ENCODE measurements at places on chromosomes 7 and 10.

- no peak for DNase-seq
These were observed 247.4 kb downstream of the BAMBI start for GRCh38 chr10:28924717-28925116.

DNA sequence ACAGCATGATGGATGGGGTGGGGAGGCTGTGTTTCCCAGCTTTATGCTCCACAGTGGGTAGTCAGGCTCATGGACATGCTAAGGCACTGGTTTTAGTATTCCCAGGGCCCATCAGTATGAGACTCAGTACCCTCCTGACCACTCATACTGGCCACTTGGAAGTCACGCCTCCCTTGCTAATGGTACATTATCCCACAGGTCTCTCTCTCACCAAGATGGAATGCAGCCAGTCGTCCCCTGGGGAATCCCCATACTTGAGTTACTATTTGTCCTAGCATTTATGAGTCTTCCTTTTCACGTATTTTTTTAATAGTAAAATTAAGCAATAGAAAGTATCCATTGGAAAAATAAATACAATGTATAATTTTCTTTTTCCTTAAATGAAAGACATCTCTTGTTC lies 80.6 kb upstream of the TBX20 start:
- DNase-seq, result no peak

DNA sequence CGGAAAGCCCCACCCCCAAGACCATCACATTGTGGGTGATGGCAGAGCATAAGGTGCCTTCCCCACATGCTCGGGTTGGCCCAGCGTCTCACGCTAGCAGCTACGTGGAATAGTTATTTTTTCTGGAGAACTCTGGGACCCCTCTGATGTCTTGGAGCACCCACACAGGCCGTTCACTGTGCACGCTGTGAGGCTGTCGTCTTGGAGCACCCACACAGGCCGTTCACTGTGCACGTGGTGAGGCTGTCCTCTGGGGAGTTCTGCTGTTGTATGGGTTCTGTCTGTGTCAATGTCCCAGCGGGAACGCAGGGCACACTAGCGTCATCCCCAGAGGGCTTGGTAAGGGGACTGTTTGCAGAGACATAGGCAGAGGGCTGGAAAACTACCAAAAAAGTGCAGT lies 38.8 kb upstream of the FAM20C start:
- DNase-seq, result no peak

- DNase-seq, result peak; percentile 51
These were observed at the start of gene GDF2 for GRCh38 chr10:47322300-47323061. Gene GDF2 (plus strand): TSS chr10:47322454. CDS start chr10:47322669, 215 bp downstream.

DNA sequence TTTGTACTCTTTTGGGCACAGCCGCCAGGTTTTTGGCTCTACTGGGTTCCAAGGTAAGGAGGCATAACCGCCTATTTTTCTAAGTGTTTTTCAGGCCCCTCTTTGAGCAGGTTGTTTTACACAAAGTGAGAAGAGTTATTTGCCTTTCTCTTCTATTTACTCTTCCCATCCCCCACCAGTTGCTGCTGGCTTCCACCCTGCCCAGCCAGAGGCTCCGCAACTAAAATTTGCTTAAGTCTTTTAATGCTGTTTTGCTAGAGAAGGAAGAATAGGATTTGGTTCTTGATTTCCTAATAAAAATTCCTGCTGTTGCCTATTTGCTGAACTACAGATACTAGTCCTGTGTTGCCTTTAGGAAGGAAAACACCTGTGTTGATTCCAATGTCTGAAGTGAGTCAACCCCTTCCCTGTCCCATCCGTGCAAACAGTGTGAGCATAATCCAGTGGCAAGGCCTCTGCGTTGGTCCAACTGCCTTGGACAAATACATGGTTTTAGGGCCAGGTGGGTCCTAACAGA lies 1.9 kb downstream of the PLA2G12B start:
- DNase-seq, result no peak

- DNase-seq, result no peak
These were observed 2.5 kb downstream of the ANTXRL start for GRCh38 chr10:46289209-46289810.

GRCh38 chr10:14740684-14741247 lies 33.9 kb downstream of the FAM107B start:
- no peak for DNase-seq

DNA sequence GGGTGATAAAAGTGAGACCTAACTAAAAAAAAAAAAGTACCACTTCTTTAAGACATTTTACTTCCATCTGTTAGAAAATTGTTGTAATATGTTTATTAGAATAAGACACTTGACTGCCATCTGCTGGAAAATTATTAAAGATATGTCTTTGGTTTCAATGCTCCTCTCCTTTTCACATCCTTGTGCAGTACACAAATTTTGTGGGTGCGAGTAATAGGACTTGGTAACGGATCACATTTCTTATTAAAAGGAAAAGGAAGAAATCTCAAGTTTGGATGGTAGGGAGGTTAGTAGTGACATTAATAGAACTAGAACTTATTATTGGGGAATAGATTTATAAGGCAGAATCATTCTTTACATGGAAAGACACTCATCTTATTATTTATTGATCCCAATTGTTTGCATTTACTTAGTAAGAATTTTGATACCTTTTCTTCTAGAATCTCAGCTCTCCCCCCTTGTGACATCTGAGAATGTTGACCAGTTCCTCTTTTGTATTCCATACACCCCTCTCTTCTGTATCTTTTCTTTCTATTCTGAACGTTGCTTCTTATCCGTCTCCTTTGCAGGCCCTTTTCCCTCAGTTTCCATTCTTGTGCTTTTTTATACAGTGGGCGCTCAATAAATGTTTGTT lies 43.0 kb upstream of the RPA3 start:
- DNase-seq, result no peak

DNA sequence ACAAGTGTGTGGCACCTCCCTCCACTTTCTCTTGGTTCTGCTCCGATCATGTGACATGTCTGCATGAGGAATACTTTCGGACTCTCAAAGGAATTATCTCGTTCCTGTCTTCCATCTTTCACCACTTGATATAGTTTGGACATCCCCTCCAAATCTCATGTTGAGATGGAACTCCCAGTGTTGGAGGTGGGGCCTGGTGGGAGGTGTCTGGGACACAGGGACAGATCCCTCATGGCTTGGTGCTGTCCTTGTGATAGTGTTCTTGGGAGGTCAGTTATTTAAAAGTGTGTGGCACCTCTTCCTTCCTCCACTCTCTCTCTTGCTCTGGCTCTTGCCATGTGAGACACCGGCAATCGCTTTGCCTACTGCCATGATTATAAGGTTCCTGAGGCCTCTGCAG lies 166.4 kb downstream of the GFRA1 start:
- DNase-seq, result no peak

Measured in tibial artery (tissue), 4 donors.